ENCODE measurements at places on chromosomes 6 and 20. TPM values are rescaled to one million over a fixed set of nuclear protein-coding genes. Genes with fewer than 3 reads are reported as not detected.

Gene PCSK2
- total RNA-seq = not detected

Gene LINC00237
- not detected for total RNA-seq

Gene RIPOR2
- total RNA-seq = 88.4 TPM

Gene MED20
- total RNA-seq = 33.0 TPM

Gene VGLL2
- not detected for total RNA-seq

Gene SRSF12
- total RNA-seq = 0.14 TPM

Gene CD40
- 6.7 TPM for total RNA-seq

Gene GLP1R
- total RNA-seq = not detected

Gene TREM2
- total RNA-seq = not detected

Gene RHAG
- not detected for total RNA-seq

Gene SLC35B2
- 34.6 TPM for total RNA-seq

Gene PRPH2
- 0.10 TPM for total RNA-seq

Gene KCNQ2
- not detected for total RNA-seq

Gene BMP6
- total RNA-seq = not detected

Gene CLPSL1
- total RNA-seq = not detected
